ENCODE measurements at places on chromosomes 4 and X.

DNA sequence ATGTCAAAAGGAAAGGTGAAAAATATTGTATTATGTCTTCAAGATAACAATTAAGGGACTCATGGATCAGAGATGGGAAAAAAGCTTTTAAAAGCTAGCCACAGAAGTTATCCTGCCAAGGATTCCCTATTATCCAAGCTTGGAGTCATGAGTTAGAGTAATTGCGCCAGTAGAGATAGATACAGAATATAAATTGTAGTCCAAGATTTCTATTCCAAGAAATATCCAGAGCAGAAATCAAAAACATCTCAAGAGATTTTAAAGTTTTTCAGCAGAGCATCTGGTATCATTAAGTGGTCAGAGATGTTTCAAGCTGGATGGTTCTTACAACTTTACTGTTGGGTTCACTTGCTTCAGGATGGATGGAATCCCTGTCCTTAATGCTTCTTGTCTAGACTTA, 186.7 kb downstream of the PCDH18 start:
- no peak for DNase-seq

GRCh38 chr4:137768196-137768595, 235.9 kb upstream of the PCDH18 start:
- no peak for DNase-seq

DNA sequence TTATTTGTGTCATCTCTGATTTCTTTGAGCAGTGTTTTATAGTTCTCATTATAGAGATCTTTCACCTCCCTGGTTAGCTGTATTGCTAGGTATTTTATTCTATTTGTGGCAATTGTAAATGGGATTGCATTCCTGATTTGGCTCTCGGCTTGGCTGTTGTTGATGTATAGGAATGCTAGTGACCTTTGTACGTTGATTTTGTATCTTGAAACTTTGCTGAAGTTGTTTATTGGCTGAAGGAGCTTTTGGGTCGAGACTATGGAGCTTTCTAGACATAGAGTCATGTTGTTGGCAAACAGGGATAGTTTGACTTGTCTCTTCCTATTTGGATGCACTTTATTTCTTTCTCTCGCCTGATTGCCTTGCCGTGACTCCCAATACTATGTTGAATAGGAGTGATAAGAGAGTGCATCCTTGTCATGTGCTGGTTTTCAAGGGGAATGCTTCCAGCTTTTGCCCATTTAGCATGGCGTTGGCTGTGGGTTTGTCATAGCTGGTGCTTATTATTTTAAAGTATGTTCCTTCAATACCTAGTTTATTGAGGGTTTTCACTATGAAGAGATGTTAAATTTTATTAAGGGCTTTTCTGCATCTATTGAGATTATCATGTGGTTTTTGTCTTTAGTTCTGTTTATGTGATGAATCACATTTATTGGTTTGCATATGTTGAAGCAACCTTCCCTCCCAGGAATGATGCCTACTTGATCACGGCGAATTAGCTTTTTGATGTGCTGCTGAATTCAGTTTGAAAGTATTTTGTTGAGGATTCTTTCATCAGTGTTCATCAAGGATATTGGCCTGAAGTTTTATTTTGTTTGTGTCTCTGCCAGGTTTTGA, 72.7 kb upstream of the BOD1L1 start:
- no peak for DNase-seq

- no peak for DNase-seq
Observed at GRCh38 chr4:142960126-142960525, 114.0 kb upstream of the INPP4B start.

GRCh38 chr4:107654694-107655093, 65.3 kb downstream of the PAPSS1 start:
- DNase-seq: no peak

GRCh38 chr4:149203256-149204001, 612.2 kb downstream of the IQCM start:
- DNase-seq: no peak

- no peak for DNase-seq
Observed at GRCh38 chr4:184433258-184433892, 41.0 kb downstream of the IRF2 start.

DNA sequence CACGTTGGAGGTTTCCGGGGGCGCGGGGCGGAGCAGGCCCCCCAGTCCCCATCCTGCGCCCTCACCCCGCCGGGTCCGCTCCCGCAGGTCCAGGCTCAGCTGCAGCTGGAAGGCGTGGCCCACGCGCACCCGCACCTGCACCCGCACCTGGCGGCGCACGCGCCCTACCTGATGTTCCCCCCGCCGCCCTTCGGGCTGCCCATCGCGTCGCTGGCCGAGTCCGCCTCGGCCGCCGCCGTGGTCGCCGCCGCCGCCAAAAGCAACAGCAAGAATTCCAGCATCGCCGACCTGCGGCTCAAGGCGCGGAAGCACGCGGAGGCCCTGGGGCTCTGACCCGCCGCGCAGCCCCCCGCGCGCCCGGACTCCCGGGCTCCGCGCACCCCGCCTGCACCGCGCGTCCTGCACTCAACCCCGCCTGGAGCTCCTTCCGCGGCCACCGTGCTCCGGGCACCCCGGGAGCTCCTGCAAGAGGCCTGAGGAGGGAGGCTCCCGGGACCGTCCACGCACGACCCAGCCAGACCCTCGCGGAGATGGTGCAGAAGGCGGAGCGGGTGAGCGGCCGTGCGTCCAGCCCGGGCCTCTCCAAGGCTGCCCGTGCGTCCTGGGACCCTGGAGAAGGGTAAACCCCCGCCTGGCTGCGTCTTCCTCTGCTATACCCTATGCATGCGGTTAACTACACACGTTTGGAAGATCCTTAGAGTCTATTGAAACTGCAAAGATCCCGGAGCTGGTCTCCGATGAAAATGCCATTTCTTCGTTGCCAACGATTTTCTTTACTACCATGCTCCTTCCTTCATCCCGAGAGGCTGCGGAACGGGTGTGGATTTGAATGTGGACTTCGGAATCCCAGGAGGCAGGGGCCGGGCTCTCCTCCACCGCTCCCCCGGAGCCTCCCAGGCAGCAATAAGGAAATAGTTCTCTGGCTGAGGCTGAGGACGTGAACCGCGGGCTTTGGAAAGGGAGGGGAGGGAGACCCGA, 14.0 kb downstream of the SHOX start:
- no peak for DNase-seq

GRCh38 chrX:145002771-145003170, 244.5 kb upstream of the SPANXN1 start:
- DNase-seq: no peak

DNA sequence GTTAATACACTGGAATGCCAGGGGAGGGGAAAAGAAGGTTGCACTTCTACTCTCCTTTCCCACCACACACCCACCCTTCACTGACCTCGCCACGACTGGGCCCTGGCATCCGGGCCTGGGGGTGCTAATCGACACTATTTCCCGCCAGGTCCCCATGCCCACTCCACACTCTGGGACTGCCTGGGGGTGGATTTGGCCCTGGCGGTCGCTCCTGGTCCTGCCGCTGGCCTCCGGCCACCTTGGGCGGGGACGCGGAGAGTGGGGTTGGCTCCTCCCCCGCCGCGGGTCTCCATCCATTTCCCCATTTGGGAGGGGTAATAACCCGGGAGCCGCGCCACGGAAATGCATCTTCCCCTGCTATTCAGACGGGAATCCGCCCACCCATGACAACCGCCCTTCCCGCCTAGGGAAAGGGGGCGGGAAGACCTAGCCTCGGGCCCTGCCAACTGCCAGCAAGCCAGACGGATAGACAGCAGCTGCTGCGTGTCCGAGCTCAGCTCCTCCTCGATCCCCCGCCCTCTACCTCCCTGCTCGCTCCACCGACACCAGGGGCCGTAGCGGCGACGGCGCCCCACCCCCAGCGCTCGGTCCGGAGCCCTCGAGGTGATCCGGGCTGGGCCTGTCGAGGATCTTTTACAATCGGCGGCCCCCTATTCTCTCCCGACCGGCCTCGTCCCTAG, 78.1 kb downstream of the RLIM start:
- DNase-seq: no peak
